ENCODE measurements at places on chromosomes 2 and 18.

DNA sequence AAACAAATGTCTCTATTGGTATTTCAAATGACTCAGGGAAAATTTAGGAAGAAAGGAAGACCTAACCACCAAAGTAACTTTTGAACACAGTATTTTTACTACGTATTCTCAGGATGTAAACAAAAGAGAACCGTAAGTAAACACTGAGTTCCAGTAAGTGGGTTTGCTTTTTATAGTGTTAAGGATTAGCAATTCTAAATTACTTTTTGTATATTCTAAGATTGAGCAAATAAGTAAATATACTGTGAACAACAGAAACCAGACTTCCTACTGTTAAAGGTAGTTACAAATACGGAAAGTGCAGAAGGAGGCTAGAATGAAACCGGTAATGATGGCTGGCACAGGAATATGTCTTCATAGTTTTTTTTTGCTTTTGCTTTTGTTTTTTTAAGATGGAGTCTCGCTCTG, 31.5 kb downstream of the SESTD1 start:
- no peak for DNase-seq

GRCh38 chr2:108363908-108364225, 13.9 kb upstream of the SULT1C4 start:
- no peak for DNase-seq

- no peak for DNase-seq
Observed at GRCh38 chr2:199488772-199489400, 31.1 kb upstream of the SATB2 start.

GRCh38 chr2:208253600-208254117, 1.2 kb downstream of the IDH1 start:
- no peak for DNase-seq

DNA sequence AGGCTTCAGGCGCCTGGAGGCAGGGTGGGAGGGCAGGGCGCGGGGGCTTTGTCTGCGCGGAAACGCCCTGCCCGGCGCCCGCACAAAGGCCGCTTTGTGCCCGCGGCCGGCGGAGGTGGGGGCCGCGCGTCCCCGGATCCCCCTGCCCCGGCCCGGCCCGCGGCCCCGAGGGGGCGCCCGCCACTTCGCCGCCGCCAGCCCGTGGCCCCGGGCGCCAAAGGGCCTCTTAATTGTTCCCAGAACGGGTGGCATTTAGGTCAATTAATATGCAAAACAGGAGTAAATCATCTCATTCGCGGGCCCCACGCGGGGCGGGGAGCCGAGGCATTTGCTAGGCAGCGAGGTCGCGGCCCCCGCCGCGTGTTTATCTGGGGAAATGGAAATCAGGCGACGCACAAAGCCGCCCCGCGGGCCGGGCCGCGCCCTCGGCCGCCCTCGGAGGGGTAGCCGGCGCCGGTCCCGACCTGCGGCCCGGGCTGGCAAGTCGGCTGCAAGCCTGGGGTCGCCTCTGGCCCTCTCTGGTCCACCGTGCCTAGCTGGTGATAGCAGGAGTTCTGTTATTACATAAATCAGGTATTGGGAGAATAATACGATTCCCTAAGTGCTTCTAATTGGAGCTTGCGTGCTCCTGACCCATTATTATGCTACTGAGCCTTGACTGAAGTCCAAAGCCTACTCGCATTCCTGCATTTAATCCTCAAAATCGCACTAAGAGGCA, 148.2 kb upstream of the GLI2 start:
- no peak for DNase-seq

GRCh38 chr2:28291811-28292440, 100.7 kb upstream of the FOSL2 start:
- no peak for DNase-seq

- DNase-seq, result no peak
Observed at GRCh38 chr2:188725746-188726360, 248.3 kb upstream of the COL3A1 start.
